ENCODE measurements at places on chromosomes 6 and 20.

DNA sequence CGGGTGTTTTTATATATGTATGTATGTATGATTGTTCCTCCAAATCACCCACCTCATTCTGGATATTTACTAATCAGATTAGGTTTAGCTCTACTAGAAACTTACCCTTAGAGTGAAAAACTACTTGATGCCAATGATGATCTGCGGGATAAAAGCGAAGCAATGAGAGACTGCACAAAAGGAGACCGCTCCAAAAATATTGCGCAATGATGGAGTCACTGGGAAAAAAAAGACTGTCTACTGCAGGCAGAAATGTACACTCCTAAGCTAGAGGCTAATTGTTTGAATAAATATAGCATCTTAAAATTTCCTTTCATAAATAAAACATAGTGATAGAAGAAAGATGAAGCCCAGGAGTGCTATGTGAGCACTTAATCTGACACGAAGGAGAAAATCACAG, 7.3 kb downstream of the RAB32 start:
- no peak for DNase-seq

DNA sequence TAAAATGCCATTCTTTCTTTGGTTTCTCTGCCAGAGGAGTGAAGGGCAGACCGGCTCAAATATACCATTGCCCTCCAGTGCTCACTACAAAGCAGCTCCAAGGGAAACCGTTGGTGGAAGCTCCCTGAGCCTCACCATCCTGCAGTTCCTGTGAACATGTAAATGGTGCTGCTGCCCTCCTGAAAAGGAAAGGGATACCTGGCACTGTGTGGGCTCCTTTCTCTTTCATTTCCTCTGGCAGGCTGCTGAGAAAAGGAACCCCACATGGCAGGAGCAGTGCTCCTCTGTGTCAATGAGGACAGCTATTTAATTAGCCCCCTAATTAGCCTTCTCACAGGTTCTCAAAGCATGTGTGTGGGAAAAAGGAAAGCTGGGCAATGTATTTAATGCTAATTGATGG, 142.5 kb downstream of the KLHL32 start:
- DNase-seq: no peak

GRCh38 chr20:4688305-4688704, 33.4 kb upstream of the PRND start:
- no peak for DNase-seq

- DNase-seq: no peak
Observed at GRCh38 chr20:35370751-35371150, 41.0 kb downstream of the UQCC1 start.

- DNase-seq: no peak
Observed at GRCh38 chr6:159184559-159184958, 15.4 kb downstream of the FNDC1 start.

GRCh38 chr20:46602429-46602828, 48.8 kb downstream of the SLC13A3 start:
- DNase-seq: no peak

Measured in activated CD4-positive, CD25-positive, alpha-beta regulatory T cell treated with anti-CD3 and anti-CD28 coated beads, Interleukin-2, amount 50 U/mL, for 16 hours (primary cell).